ENCODE measurements at places on chromosomes 2 and 18.
A peak's percentile ranks its signal among the peaks of the same experiment; 100 is the strongest.

- DNase-seq, result no peak
These were observed 39.0 kb upstream of the ZBTB14 start for GRCh38 chr18:5334456-5335075.

- no peak for DNase-seq
These were observed 205.9 kb downstream of the BABAM2 start for GRCh38 chr2:28096421-28096820.

DNA sequence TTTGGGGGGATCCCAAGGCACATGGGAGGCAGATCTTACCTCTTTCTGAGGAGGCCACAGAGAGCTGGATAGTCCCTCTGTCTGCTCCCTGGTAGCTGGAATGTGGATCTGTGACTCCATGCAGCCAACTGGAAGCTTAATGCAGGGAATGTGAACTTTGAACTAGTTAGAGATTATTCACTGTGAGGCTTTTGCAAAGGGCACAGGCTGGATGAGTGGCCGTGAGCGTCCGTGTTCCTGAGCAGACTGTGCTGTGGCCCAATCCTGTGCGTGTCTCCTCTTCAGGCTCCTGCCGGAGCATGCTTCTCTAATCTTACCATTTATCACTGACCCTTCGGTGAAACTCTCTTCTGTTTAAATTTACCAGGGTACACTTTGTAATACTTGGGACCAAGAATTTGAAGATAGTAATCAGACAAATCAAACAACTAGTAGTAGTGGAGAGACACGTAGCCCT lies 187.6 kb downstream of the PTPRM start:
- DNase-seq, result peak; percentile 53

- DNase-seq, result no peak
These were observed 237.5 kb downstream of the LDLRAD4 start for GRCh38 chr18:13455960-13456481.

- DNase-seq, result no peak
These were observed 11.7 kb downstream of the NCK2 start for GRCh38 chr2:105756435-105756834.

GRCh38 chr2:38343212-38343611 lies 33.9 kb downstream of the ATL2 start:
- DNase-seq, result no peak

DNA sequence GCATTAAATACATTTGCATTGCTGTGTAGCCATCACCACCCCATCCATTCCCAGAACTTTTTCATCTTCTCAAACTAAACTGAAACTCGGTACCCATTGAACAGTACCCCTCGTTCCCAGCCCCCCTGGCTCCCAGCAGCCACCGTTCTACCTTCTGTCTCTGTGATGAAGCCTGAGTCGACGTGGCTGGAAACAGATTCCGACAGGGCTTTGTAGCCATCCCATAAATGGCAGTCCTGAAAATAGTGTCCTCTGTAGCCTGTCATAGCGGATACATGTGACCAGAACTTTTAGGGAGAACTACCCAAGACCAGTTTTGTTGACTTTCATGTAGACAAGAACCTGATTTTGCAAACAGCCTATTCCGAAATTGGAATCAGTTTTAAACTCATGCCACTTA lies 59.1 kb downstream of the TSHZ1 start:
- DNase-seq, result no peak

DNA sequence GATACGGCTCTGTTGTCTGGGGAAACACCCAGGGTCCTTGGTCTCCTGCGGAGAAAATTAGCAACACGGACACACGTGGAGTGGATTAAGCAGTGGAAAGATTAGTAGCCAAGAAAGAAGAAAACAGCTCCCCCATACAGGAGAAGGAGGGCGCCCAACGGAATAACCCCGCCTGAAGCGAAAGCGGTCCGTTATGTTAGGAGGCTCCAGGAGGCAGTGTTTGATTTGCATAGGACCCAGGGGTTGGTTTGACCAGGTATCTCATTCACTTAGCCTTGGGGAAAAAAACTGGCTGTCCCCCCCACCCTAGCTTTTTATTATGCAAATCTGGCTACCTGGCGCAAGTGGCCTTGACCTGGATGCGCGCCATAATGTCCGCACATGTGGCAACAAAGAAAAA lies 170.1 kb upstream of the KYNU start:
- no peak for DNase-seq

GRCh38 chr18:54950221-54950620 lies 9.0 kb downstream of the CCDC68 start:
- peak; percentile 19 for DNase-seq

DNA sequence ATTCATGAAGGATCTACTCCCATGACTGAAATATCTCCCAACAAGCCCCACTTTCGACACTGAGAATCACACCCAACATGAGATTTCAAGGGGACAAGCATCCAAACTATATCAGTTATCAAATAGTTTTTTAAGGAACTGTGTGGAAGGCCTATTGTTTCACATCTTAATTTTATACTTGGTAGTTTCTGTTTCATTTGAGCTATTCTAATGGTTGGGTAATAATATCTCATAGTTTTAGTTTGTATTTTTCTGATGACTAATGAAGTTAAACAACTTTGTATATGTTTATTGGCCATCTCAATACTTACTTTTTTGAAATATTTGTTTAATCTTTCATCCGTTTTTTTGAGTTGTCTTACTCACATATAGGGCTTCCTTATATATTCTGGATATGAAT lies 135.0 kb downstream of the SCG2 start:
- DNase-seq, result no peak

- no peak for DNase-seq
These were observed 59.0 kb downstream of the SMAD7 start for GRCh38 chr18:48891721-48892120.

- DNase-seq, result no peak
These were observed 96.8 kb downstream of the MCFD2 start for GRCh38 chr2:46818819-46819218.

DNA sequence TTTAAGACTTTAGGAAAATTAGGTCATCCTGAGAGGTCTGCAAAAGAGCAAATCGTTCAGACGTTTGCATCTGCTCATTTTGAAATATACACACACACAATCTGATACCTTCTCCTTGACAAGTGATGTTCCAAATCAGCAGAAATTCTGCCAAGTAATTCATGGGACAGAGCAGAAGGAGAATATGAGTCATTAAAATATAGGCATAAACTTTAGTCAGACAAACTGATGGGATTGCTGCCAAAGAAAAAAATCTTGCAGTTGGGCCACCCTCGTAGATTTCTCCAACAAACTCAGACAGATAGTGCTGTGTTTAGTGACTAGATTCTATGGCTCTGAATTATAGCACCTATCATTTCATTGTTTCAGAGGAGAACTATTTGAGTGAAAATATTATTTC lies 336.3 kb downstream of the NYAP2 start:
- DNase-seq, result no peak

- DNase-seq, result no peak
These were observed 11.0 kb upstream of the RNF144A start for GRCh38 chr2:6906165-6906741.

DNA sequence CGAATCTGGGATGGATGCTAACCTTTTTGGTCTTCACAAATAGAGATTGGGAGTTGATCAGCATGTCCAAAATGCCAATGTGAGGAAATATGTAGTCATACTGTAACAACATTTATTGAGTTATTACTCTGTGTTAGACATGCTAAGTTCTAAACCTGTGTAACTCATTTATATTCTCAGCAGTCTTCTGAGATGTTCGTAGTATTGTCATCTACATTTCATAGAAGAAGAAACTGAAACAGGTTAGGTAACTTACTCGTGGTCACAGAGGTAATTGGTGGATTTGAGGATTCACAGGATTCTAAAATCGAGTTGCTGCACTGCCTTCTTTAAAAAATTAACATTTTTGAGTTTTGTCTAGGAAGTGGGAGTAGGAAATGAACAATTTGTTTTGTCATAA lies 162.1 kb downstream of the UBE2E3 start:
- no peak for DNase-seq

DNA sequence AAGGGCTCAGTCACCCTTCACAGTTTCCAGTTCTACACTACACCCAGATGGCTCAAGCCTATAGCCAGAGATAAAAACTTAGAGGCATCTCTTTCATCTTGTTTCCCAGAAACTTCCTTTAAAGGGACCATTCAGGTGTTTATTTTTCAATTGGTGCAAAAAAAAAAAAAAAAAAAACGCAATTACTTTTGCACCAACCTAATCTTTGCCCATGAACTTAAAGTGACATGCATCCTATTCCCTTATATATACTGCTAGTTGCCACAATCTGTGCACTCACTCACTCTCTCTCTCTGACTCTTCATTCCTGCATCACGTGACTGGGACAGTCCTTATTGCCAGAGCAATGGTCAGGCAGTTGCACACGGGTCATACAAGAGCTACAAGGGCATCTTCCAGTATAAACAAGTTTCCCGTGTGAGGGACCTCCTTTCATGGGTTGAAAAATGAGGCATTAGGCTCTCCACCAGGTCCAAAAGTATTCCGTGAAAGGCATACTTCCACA lies 789.4 kb downstream of the EPHA4 start:
- DNase-seq, result no peak

DNA sequence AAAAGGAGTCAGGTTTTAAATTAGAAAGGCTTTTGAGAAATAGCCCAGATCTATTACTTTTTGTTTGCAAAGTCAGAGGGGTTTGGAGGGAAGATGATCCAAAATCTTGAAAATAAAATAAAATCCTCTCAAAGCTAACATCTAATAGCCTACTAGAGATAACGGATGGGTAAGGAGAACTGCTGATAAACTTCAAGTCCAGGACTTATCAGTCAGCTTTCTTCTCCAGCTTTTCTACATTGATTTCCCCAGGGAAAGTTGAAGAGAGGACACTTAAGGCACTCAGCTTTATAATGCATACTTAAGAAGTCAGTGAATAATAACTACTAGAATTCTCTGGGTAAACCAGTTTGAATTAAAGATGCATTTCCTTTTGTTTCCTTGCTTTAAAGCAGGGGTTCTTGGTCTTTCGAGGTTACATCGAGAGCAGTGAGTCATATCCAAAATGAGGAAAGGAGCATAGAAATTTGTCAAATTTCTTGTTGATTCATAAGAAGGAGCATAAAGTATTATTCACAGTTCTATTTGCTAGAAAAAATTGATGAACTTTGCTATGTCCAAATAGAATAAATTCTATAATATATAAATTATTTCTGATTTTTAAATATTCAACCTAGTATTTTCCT lies 43.2 kb upstream of the ITPRID2 start:
- peak; percentile 12 for DNase-seq

- peak; percentile 88 for DNase-seq
These were observed 20.1 kb upstream of the LTBP1 start for GRCh38 chr2:32926708-32927084.

DNA sequence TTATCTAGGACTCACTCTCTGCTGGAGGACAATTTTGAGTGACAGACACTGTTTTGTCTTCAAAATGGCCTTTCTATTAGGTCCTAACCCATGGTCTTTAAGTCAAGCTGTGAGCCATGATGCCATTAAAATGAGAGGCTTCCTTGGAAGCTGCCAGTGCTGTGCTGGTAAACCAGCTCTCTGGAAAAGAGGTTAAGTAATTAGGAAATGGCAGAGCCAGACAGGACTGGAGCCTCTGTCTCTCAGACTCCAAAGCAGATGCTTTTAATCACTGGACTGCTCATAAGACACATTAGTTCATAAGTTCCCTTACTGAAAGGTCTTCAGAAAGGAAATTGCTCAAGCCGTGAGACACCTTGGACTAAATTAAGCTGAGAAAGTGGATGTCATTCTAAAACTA lies 25.8 kb upstream of the LHCGR start:
- no peak for DNase-seq

DNA sequence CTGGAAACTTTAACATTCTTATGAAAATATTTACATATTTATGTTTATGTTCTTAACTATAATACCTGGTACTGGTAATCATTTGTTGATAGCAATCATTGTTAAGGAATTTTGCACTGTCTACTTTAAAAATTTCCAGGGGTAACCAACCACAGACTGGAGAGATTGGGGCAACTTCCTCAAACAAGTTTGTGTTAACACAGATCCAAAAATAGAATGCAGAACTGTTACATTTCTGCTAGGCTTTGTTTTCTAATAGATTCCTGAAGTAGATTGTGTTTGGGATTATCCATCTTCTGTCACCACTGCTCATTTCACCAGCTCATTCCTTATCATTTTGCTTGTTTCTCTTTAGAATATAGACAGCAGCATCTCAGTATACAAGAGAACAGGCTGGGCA lies 23.7 kb downstream of the RNF125 start:
- DNase-seq, result no peak

GRCh38 chr2:64220894-64221617 lies 76.8 kb upstream of the PELI1 start:
- DNase-seq, result no peak

- no peak for DNase-seq
These were observed 744.3 kb downstream of the RNF144A start for GRCh38 chr2:7661502-7661901.

- peak; percentile 99 for DNase-seq
These were observed 85.4 kb downstream of the STPG4 start for GRCh38 chr2:47069628-47070154.

GRCh38 chr2:186636800-186637496 lies 47.1 kb downstream of the ITGAV start:
- DNase-seq, result no peak

DNA sequence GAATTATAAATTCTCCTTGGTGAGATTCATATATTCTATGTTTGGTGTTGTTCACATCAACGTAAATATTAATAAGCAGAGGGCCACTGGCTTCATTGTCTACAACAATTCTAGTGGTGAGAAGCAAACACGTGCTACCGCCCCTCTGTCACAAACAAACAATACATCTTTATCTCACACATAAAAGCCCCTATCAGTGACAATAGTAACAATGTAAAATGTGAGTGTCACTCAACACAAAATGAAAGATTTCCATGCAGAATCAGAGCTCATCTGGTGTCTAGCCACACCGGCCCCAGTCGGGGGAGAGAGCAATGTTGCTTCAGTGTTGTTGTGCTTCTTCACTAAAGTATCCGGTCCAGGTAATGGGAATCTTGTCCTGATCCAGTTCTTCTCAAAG lies 932.6 kb downstream of the SOCS6 start:
- DNase-seq, result no peak

GRCh38 chr2:109437325-109438090 lies 176.3 kb downstream of the SEPTIN10 start:
- DNase-seq, result no peak

GRCh38 chr2:170817093-170818035 lies 677 bp downstream of the GAD1 start:
- peak; percentile 69 for DNase-seq

DNA sequence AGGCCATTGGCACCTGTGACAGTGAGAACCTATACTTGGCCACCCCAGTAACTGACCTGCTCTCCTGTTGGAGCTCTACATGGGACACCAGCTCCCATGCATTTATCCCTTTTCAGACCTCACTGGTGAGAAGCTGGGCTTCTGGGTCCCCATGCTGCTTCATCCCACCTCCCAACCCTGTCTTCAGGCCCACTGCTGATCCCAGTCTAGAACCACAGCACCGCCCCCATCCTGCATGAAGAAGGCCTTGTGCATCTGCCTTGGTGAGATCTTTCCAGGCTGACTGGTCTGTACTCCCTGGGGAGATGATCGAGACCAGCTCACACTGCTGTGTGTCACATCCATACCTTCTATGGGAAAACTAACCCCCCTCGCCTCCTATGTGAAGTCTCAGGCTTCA lies 22.7 kb downstream of the TTC32 start:
- DNase-seq, result no peak

Data from mesendoderm (in vitro differentiated cells).